Stimulated activated CD8-positive, alpha-beta memory T cell treated with anti-CD3 and anti-CD28 coated beads, Interleukin-15, amount 100 ng/mL, for 1 hour (primary cell): ENCODE measurements at places on chromosomes 5 and 9.

GRCh38 chr9:20499013-20499412, 123.3 kb downstream of the MLLT3 start:
- no peak for DNase-seq

DNA sequence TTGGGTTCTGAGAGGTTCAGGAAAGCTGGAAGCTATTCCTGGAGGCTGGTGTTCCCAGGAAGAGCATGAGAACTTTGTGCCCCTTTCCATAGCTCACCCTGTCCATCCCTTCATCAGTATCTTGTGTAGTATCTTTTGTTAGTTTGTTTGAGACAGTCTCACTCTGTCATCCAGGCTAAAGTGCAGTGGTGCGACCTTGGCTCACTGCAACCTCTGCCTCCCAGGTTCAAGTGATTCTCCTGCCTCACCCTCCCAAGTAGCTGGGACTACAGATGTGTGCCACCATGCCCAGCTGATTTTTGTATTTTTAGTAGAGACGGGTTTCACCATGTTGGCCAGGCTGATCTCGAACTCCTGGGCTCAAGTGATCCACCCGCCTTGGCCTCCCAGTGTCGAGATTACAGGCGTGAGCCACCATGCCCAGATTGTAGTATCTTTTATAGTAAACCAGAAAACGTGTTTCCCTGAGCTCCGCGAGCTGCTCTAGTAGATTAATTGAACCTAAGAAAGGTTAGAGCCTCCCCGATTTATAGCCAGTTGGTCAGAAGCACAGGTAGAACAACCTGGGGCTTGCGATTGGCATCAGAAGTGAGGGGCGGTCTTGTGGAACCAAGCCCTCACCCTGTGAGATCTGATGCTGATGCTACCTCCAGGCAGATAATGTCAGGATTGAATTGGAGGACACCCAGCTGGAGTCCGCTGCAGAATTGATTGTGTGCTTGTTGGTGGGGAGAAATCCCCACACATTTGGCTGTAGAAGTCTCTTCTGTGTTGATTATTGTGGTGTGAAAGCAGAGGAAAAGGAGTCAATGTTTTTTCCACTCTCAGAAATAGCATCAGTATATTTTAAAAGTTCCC, 32.3 kb downstream of the ATP6V0E1 start:
- DNase-seq, result no peak

- DNase-seq, result no peak
Observed at GRCh38 chr5:60522292-60522905, 177.6 kb downstream of the DEPDC1B start.

DNA sequence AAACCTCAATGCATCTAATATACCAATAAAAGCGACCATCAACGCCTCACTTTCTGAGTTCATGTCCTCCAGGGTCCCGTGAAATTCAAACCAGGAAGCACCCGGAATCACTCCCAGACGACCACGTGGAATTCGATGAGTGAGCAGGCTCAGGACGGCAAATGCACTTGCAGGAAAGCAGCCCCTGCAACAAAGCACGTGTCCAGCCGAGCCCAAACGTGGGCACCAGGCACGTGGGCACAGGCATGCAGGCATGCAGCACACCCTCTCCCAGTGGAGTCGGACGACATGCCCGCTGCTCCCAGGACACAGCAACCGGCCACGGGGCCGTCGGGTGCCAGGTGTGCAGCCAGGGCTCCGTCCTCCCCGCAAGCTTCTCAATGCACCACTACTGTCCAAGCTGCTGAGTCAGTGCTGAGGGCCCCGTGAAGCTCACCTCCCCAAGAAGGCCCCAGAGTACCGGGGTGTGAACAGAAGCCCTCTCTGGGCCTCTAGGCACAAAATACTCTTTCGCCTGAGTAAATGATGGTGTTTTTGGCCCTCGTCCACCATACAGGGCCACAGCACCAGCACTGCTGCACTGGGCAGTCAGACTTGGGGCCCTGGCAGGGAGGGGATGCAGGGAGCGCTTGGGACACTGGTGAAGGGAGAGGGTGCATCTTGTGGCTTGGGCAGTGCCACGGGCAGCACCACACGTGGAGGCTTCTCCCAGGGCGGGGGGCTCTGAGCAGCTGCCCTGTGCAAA, 87.6 kb downstream of the VAV2 start:
- no peak for DNase-seq

GRCh38 chr5:170403675-170404074, 14.5 kb upstream of the KCNMB1 start:
- DNase-seq, result no peak

DNA sequence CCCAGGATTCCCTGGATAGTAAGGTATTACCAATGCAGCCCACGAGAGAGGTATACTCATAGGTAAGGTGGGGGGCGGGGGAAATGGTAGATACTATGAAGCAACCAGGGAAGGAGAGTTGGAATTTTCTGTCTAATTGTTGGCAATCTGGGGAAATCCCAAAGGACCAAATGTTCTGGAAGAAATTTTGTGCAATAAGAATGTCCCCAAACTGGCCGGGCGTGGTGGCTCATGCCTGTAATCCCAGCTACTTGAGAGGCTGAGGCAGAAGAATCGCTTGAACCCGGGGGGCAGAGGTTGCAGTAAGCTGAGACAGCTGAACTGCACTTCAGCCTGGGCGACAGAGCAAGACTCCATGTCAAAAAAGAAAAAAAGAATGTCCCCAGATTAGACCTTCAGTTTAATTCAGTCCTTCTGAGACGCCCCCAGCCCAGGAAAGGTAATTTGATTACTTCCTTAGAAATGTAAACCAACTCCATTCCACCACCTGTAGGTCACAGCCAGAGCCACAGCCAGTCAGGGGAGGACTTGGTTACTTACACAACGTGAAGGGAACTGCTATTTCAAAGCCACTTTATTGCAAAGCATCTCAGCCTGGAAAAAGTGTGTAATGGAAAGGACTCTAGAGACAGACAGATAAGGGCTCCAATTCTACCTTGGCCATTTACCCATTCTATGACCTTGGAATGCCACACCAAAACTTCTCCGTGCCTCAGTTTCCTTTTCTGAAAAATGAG, 50.0 kb upstream of the KLF4 start:
- no peak for DNase-seq

GRCh38 chr9:94758880-94759279, 32.4 kb downstream of the AOPEP start:
- no peak for DNase-seq

- DNase-seq, result no peak
Observed at GRCh38 chr5:126446498-126447224, 23.5 kb downstream of the GRAMD2B start.

DNA sequence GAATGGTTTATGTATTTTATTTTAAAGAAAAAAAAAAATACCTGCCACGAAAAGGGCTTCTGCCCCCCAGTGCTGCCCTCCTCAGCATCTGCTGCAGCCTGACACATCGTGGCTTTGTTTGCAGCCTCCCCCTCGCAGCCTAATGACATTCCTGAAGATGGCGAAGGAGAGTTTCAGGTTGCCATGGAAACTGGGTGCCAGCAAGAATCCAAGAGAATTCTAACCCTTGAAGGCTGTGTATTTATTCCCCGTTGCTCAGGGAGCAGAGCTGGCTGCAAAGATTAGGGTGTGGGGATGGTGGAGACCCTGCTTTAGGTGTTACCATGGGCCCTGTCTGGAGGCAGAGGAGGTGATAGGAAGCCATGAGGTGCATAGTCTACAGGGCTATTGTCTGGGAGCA, 126.6 kb downstream of the NSG2 start:
- DNase-seq, result no peak

DNA sequence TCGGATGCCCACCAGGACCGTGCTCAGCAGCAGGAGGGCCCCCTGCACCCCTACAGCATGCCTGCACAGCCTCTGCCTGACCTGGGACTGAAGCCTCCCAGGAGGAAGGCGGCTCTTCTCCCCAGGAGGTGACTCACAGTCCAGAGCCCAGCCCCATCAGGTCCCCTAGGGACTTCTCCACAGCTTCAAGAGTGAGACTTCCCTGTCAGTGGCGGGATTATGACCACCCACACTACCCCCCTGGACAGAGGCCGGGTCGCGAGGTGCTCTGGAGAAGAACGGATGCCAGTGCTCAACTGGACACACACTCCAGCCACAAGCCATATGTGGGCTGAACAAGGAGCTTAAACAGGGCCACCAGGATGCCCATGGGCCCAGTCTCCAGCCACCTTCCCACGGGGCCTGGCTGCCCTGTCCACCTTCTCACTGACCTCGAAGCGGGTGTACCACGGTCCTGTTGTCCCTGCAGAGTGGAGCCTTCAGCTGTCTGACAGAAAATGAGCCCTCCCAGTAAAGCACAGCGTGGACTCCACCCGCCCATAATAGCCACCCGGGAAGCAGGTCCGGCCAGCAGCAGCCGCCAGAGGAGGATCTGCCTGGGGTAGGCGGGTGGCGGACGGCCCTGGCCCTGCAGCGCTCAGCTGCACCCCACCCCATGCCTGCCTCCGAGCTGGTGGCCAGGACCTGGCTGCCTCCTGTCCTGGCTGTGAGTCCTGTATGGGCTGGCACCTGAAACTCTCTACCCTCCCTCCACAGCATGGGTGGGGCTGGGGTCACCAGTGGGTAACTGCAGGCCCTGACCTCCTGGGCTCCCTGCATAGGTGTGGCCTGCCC, 54.7 kb downstream of the SEMA4D start:
- no peak for DNase-seq

DNA sequence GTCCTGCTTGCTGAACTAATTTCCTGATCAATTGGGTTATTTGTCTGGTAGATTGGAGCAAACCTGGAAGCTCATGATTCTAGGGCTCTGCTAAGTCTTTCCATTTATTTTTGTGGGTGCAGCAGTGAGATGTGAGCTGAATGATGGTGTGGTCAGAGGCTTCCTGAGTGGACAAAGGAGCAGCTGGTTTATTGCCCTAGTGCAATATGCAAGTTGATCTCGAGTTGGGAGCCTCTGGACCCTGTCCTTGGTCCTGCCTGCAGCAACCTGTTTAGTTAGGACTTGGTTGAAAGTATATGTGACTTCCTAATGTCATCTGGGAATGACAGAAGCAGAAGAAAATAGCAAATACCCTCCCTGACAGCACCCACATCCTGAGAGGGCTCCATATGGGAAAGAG, 4.2 kb upstream of the UNC5A start:
- DNase-seq, result no peak

- DNase-seq, result peak; percentile 4
Observed at GRCh38 chr9:98168941-98169488, 23.4 kb downstream of the CORO2A start.

DNA sequence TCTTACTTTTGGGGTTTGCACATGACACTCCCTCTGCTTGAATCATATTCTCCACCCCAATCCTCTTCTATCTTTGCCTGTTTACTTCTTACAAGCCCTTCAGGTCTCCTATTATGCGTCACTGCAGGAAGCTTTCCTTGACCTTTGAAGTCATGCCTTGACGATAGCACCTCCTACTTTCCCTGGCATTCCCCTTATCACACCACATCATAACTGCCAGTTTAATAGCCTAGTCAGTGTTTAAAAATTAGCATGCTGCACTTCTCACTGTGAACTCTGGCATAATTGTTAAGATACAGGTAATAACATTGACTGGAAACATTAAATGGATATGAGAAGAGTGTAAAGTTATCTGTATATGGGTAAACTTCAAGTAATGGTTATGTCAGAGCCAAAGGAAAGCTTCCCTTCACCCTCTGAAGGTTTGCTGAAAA, 37.1 kb upstream of the CEP120 start:
- no peak for DNase-seq

- DNase-seq, result no peak
Observed at GRCh38 chr5:179621551-179622214, 1.8 kb downstream of the HNRNPH1 start.

- DNase-seq, result no peak
Observed at GRCh38 chr9:105835721-105836120, 141.4 kb downstream of the TMEM38B start.

GRCh38 chr5:11180890-11181289, 419.9 kb upstream of the DAP start:
- DNase-seq, result no peak

DNA sequence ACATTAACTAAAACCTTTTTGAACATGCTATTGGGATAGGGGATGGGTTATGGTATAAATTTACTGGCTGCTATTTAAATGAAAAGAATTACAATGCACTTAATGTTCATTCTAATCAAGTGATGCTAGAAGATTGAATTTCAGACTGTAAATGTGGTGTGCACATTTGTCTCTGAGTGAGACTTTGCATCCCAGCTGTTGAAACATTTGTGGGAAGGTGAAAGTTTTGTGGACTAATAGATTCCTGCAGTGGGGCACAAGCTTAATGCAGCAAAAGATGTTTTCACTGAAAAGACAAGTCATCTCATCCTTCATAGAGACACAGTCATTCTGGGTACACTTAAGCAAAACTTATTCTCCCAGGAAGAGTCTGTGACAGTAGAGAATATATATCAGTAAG, 323.6 kb downstream of the NFIB start:
- no peak for DNase-seq

GRCh38 chr5:144191998-144192397, 21.3 kb downstream of the KCTD16 start:
- DNase-seq, result no peak

GRCh38 chr9:104082168-104082567, 11.9 kb upstream of the SMC2 start:
- DNase-seq, result no peak

GRCh38 chr5:55636177-55636576, 75.9 kb downstream of the SLC38A9 start:
- DNase-seq, result no peak

- DNase-seq, result no peak
Observed at GRCh38 chr5:73311291-73312110, 137.1 kb downstream of the FOXD1 start.

DNA sequence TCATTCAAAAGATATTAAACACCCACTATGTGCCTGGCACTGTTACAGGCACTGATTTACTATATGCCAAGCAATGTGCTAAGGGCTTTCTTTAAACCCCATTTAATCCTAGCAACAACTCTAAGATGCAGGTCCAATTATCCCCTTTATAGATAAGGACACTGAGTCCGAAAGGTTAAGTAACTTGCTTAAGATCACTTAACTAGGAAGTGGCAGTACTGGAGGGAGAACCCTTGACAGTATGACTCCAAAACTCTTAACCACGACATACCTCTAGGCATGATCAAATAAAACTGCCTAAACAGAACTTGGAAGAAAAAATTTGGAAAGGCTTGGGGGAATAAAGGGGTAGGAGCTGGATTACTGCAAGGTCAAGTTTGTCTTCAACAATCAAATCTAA, 1.7 kb downstream of the RAB14 start:
- no peak for DNase-seq

- DNase-seq, result no peak
Observed at GRCh38 chr5:22352493-22352892, 500.7 kb downstream of the CDH12 start.

- DNase-seq, result no peak
Observed at GRCh38 chr5:32421075-32421474, 23.5 kb downstream of the ZFR start.

DNA sequence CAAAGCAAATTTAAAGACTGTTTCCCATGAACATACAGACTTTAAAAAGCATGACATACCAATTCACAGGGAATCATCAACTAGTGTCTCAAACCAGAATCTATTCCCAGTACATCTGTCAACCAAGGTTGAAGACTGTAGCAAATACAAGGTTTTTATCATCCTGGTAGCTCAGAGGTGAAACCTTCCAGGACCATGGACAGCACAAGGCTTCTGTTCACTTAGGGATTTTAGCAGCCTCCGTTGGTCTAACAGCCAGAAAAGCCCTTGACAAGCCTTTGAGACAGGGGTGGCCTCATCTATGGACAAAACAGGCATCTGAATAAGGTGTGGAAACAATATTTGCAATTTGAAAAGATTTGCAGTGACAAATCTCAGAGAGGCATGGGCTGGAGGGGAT, 119.0 kb downstream of the TRIM32 start:
- DNase-seq, result no peak
